Dermis microvascular lymphatic vessel endothelial cell (primary cell): ENCODE measurements at places on chromosomes 7 and 10.

GRCh38 chr10:101050208-101051069 is 11.3 kb upstream of the KAZALD1 start:
- no peak for DNase-seq

DNA sequence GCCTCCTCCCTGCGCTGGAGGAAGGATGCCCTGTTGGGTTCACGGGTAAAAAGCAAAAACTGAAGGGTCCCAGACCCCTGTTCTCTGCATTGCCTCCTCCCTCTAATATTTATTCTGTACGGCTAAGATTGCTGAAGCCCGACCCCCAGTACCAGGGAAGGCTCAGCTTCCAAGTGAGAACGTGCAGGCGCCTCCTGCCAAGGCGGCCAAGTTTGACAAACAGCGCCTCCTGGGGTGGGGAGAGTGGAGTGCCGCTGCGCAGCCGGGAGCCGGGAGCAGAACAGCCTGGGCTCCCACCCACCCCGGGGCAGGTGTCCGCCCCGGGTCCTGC is 4.7 kb upstream of the EBF3 start:
- DNase-seq = peak; percentile 68

DNA sequence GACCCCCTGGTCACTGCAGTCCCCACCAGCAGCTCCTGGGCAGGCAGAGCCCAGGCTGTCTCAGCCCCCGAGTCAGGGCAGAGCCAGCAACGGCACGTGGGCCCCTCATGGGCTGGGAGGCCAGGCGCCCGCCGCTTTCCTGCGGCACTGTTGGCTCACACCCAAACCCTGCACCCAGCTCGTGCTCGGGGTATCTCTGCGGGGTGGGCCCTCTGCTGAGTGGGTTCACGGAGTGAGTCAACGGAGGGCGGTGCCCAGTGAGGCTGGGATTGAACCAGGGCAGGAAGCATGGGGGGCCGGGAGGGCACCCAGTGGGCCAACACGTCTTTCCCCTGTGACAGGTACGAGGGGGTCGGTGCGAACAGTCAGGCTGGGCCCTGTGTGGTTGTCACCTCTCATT is 28.9 kb downstream of the ADAP1 start:
- no peak for DNase-seq

DNA sequence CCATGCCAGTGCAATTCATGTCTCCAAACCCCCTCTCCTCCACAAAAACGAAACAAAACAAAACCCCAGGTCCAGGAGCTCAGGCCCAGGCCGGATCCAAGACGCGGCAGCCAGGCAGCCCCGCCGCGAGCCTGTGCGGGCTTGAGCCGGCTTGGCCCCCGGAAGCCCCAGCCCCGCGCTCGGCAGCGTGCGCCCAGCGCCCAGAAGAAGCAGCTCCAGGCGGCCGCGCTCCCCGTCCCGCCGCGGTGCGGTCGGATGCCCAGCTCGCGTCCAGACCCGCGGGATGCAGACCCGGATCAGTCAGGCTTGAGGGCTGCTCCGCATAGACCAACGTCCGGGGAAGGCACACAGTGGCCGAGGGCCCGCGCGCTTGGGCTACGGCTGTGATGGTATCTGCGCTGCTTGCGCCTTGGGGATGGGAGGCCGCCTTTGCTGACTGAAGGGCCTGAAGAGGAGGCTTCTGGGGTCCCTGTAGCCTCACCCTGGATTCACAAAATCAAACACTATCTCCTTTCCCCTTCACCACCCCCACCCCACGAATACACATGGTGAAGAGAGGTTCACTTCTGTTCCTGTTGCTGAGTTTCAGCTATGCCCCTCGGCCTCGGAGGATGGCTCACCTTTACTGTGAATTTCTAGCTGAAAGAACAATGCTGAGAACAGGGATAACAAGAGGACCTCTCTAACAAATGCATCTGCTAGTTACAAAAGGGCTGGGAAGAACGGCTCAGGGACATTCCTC is 79.9 kb upstream of the EN2 start:
- DNase-seq = peak; percentile 23

DNA sequence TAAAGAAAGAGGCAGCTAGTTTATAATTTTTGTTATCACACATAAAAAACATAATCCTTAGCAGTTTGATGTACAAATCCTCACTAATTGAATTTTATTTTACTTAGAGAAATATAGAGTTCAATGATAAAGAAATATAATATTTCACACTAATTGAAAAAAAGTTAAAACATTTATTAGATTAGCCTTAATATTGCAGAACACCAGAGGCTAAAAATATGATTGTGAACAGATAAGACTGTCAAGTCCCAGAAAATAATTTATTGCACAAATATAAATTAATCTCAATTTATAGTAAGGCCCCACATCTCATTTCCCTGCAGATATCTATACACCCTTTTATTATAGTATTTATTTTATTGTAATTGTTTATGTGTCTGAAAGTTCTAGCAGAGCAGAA is 690.8 kb upstream of the PHF14 start:
- no peak for DNase-seq
